Activated CD8-positive, alpha-beta memory T cell treated with anti-CD3 and anti-CD28 coated beads for 4 hours (primary cell): ENCODE measurements at places on chromosomes 3 and 15.

- no peak for DNase-seq
Observed at GRCh38 chr3:177512945-177513814, 315.9 kb upstream of the TBL1XR1 start.

DNA sequence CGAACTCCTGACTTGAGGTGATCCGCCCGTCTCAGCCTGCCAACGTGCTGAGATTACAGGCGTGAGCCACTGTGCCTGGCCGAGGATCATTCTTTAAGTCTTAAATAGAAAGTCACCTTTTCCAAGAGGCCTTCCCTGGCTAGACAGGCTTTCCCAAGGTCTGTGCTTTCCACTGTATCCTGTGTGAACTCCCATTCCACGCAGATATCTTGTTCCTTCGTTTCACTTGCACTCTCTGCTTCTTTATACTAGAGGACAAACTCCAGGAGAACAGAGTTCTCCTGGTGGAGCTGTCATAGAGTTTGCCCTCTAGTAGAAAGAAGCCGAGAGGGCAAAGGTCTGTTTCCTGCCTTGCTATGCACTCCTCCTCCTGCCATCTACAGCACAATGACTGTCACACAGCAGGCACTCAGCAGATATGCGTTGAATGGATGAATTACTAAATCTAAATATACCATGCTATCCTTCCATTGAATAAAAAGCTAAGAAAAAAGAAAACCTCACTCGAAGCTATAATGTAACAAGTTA lies 211.2 kb downstream of the FOXP1 start:
- no peak for DNase-seq

GRCh38 chr3:16658004-16658924 lies 53.0 kb upstream of the DAZL start:
- no peak for DNase-seq

GRCh38 chr3:110774496-110775265 lies 296.9 kb upstream of the NECTIN3 start:
- no peak for DNase-seq

DNA sequence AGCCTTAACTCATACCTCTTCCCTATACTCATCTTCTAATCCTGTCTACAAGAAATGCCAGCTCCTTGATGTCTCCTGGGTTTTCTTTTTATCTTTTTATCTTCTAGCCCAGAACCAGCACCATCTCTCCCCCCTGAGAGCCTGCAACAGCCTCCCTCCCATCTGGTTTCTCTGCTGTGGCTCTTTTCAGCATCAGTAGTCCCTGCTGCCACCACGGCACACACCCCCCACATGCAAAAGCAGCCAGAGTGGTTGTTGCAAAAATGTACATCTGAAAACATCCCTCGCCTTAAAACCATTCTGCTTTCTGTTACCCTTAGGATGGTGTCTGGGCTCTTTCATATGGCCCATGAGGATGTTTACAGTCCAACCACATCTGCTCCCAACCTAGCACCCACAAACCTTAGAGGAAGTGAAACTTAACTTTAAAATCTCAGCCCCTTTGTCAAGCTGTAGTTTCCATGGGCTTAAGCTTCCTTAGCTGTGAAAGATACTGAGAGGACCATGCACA lies 775 bp downstream of the TTC21A start:
- no peak for DNase-seq

GRCh38 chr15:41437448-41437847 lies 20.6 kb downstream of the RTF1 start:
- DNase-seq = no peak

- no peak for DNase-seq
Observed at GRCh38 chr3:52986049-52986448, 59.8 kb downstream of the SFMBT1 start.

GRCh38 chr3:129952556-129953355 lies 21.8 kb upstream of the TRH start:
- DNase-seq = no peak

DNA sequence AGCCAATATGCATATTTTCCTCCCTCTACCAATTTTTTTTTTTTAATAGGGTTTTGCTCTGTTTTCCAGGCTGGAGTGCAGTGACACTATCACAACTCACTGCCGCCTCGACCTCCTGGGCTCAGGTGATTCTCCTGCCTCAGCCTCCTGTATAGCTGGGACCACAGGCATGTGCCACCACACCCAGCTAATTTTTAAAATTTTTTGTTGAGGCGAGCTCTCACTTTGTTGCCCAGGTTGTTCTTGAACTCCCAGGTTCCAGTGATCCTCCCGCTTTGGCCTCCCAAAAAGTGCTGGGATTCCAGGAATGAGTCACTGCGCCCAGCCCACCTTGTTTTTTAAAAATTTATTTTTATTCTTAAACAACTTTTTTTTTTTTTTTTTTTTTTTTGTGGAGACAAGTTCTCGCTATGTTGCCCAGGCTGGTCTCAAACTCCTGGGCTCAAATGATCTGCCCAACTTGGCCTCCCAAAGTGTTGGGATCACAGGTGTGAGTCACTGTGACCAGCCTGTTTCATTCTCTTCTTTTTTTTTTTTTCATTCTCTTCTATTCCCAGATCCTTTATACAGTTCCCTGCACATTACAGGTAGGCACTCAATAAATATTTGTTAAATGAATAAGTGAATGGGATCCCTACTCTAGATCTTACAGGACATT lies 40.5 kb upstream of the PIK3CB start:
- DNase-seq = no peak

GRCh38 chr3:176974279-176974678 lies 223.0 kb downstream of the TBL1XR1 start:
- DNase-seq = no peak

- DNase-seq = no peak
Observed at GRCh38 chr3:14141602-14142341, 16.9 kb downstream of the TMEM43 start.
